ENCODE measurements at places on chromosomes 12 and 14. TPM values are rescaled to one million over a fixed set of nuclear protein-coding genes. Genes with fewer than 3 reads are reported as not detected.
A peak's percentile ranks its signal among the peaks of the same experiment; 100 is the strongest.

TGFB3 gene
- 3.1 TPM for total RNA-seq

DAD1 gene
- total RNA-seq: 381 TPM

FAM90A1 gene
- total RNA-seq: not detected

DNA sequence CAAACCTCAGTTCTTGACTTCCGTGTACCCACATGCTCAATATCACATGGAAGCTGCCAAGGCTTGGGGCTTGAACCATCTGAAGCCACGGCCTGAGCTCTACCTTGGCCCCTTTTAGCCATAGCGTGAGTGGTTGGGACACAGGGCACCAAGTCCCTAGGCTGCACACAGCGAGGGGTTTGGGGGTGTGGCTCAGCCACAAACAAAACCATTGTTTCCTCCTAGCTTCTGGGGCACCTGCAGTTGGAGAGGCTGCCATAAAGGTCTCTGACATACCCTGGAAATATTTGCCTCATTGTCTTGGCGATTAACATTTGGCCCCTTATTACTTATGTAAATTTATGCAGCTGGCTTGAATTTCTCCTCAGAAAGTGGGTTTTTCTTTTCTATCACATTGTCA is 628.6 kb downstream of the NRXN3 start:
- no peak for DNase-seq

MSRB3 gene
- total RNA-seq: 147 TPM

DNA sequence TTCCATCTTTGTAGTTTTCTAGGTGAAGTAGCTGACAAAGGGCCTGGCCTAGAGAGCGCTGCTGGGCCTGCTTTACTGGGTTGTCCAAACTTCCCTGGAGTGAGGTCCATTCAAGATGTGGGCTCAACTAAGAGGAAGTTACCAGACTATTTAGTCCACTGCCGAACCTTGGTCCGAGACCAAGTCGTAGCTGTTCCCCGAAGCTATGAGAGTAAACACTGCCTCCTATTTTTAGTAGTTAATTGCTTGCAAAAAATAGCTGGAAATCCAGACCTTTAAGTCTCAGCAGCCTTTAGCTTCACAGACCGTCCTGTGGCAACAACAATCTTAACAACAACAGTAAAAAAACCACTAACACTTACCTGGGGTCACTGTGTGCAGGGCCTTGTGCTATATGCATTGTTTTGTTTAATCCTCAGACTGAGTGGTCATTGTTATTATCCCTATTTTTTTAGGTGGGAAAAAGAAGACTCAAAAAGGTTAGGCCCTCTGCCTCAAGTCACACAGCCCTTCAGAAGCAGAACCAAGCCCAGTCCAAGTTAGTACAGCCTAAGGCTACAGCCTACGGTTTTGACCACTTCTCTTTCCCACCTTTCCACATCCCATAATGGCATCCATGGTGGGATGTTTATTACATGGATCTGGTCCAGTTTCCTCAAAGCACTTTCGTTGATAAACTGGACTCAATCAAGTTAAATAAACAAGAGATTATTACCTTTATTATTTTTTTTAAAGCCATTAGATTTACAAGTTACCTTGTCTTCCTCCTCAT is 30.6 kb downstream of the SOCS2 start:
- DNase-seq: no peak

DNA sequence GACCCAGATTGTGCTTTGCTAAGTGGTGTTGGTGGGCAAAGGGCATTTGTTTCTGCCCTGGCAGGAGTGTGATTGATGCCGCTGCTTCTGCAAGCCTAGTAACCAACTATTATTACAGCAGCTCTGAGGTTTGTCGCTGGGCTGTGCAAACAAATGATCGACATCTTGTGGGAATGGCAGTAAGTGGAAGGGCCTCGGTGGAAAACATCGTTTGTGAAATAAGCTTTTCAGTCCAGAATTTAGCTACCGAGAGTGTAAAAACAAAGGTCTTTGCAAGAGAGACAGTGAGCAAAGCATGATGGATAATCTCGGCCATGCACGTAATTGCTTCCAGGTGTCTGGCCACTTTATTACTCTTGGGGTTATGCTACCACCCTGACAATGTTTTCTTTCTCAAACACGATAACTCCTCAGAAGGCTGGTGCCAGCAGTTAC is 397.7 kb upstream of the PRICKLE1 start:
- DNase-seq: no peak

PPP1R36 gene
- total RNA-seq: not detected

- DNase-seq: no peak
Measured at GRCh38 chr14:34453226-34453625, 8.8 kb downstream of the SPTSSA start.

DNA sequence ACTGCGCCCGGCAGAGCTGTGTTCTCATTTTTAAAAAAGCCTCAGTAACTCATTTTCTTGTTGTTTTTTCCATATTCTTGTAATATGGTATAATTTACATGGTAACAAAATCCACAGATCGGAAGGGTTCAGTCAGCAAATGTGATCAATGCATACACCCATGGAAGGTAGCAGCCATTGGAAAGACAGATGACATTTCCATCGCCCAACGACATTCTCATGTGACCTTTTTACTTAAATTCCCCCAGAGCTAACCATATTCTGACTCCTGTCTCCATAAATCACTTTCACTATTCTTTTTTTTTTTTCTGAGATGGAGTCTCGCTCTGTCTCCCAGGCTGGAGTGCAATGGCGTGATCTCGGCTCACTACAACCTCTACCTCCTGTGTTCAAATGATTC is 4.9 kb downstream of the PEBP1 start:
- no peak for DNase-seq

- DNase-seq: no peak
Measured at GRCh38 chr14:93520053-93520607, 89.4 kb downstream of the UNC79 start.

GRCh38 chr14:31835049-31835448 is 242.1 kb upstream of the ARHGAP5 start:
- DNase-seq: no peak

DNA sequence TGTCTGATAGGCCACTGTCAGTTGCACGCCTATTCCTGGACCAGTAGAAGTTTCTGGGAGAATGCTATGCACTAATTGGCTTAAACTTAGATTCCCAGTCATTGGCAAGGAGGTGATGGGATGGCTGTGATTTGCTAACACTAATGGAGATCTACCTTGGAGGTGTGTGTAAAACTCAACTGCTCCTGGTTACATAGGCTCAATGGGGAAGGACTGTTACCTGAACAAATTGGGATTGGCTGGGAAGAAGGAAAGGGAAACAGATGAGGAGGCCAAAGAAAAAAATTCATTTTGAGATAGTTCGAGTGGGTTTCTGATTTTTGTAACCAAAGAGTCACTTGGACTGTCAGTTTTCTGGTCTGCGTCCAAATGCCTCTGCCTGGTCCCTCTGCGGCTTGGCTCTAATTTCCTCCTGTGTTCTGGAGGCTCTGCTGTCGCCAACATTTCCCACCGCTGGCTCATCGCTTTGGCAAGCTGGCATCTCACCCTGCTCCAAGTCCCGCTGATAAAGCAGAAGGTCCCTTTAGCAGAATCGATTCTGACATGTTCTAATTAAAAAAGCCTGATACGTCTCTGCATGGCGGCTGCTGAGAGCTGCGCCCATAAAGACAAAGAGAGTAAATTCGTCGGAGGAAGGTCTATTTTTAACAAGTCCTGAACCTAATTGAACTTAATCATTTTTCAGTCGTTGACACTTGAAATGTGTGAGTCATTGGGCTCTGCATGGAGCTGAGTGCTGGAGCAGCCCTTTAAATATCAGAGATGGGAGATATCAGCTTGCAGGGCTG is 2.0 kb upstream of the CCDC63 start:
- peak; percentile 75 for DNase-seq

PALS1 gene
- 35.5 TPM for total RNA-seq

DNA sequence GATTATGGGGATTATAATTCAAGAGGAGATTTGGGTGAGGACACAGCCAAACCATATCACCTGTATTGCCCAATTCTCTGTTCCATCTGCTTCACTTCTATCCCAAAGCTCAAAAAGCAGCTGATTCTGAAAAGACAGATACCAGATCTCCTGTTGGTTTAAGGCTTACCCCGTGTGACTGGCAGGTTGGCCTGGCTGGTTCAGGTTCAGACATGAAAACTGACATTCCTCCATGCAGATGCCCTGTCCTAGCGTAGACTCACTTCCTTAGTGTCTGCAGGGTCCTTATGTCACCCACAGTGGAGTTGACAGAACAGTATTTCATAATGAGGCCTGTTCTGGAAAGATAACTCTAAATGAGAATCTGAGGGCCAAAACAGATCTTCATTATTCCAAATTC is 61.1 kb upstream of the FLRT2 start:
- DNase-seq: no peak

GRCh38 chr12:98595243-98595988 is 1.9 kb downstream of the SLC25A3 start:
- no peak for DNase-seq

- DNase-seq: peak; percentile 78
Measured at GRCh38 chr14:53956427-53957201, at the start of gene BMP4. BMP4 (minus strand) TSS chr14:53956825; CDS start chr14:53952222, 4,603 bp downstream.

GRCh38 chr12:26149968-26150500 is 25.2 kb upstream of the BHLHE41 start:
- no peak for DNase-seq

MYH6 gene
- total RNA-seq: not detected

SMCO2 gene
- total RNA-seq: not detected

- DNase-seq: no peak
Measured at GRCh38 chr12:10385166-10385613, 4.7 kb downstream of the KLRK1 start.

WBP11 gene
- 17.8 TPM for total RNA-seq

DNA sequence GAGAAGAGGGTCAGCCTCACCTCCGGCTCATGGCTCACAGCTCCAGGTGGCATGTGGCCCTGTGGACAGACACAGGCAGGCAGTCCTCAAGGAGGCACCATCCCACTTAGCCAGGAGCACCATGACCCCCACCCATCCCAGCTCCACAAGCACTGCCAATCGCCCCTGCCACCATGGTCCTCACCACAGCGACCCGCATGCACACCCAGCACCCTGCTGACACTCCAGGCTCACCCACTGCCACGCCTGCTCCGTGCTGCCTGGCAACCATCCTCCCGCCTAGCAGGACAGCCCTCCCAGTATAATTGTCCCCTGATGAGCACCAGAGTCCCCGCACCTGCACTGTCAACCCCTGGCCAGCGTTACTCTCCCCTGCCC is 50.9 kb downstream of the TRPV4 start:
- no peak for DNase-seq

GRCh38 chr14:55122440-55122986 is 6.5 kb upstream of the LGALS3 start:
- no peak for DNase-seq

GRCh38 chr12:47206450-47207339 is 126.9 kb upstream of the AMIGO2 start:
- no peak for DNase-seq

BICD1 gene
- 8.0 TPM for total RNA-seq

LMO3 gene
- total RNA-seq: not detected

ASCL4 gene
- not detected for total RNA-seq

DNA sequence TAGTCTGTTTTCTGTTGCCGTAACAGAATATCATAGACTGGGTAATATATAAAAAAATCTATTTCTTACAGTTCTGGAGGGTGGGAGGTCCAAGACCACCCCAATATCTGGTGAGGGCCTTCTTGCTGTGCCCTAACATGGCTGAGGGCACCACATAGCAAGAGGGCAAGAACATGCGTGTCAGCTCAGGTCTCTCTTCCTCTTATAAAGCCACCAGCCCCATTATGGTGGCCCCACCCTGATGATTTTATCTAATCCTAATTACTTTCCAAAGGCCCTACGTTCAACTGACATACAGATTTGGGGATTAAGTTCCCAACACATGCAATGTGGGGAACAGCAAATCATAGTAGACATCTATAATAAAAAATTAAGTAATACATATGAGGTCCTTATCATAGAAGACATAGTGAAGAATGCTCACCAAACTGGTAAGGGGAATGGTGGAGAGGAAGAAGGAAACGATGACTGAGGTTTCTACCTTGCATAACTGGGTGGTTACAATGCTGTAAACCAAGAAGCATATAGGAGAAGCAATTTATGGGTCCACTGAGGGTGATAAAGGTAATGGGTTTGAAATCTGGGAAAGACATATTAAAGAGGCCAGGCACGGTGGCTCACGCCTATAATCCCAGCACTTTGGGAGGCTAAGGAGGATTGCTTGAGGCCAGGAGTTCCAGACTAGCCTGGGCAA is 27.0 kb downstream of the BTBD7 start:
- DNase-seq: no peak

DNA sequence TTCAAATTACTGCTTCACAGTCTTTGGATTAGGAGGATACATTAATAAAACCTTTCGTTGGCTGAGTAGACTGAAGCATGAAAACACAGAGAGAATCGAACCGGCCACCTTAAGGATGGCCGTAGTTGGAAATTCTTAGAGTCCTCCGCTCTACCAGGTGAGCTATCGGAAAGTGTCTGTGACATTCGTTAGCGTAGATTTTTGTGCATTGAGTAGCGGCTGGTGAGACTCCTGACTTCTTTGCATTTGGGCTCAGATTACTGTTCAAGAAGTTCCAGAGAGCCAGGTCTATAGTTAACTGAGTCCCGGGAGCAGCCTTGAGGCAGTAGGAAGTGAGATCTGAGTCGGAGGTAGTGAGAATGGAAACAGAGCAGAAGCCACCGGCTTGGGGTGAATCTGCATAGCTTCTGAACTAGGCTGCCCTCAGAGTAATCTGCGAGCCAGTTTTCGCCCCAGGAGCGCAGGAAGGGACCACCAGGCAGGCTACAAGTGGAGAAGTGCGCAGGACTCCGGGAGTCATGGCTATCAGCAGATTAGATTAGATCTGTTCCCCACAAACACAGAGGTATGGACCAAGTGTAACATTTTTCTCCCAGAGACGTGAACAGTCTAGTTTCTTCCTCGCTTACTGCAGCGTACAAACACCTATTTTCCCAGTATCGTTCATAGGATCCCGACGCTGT is 11.0 kb downstream of the OR6S1 start:
- peak; percentile 76 for DNase-seq

RIN3 gene
- 0.85 TPM for total RNA-seq

DNA sequence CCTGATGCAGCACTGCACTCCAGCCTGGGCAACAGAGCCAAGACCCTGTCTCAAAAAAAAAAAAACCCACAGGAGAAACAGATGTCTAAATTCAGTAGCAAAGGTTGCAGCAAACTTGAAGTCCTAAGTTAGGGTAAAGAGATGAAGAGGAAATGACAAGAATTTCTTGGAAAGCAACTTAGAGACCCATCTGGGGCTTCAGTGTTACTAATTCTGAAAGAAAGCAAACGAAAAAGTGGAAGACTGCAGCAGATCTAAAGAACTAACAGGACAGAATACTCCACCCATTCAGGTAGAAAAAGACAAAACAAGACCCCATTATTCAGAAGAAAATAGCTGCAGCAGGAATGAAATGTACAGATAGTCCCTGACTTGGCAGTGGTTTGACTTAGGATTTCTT is 31.9 kb downstream of the RESF1 start:
- DNase-seq: no peak

GRCh38 chr12:646442-647384 is 16.5 kb downstream of the NINJ2 start:
- DNase-seq: peak; percentile 48

GRCh38 chr14:74391479-74391878 is 34.5 kb downstream of the SYNDIG1L start:
- DNase-seq: no peak

GRCh38 chr14:68266998-68267397 is 447.4 kb downstream of the RAD51B start:
- DNase-seq: no peak

ZFYVE26 gene
- 93.4 TPM for total RNA-seq
